Stimulated activated CD4-positive, alpha-beta T cell treated with anti-CD3 and anti-CD28 coated beads, Interleukin-2, amount 100 ng/mL, for 48 hours (primary cell): ENCODE measurements at places on chromosomes 2 and 18.
A peak's percentile ranks its signal among the peaks of the same experiment; 100 is the strongest.

GRCh38 chr2:201007584-201007998, 44.1 kb upstream of the ORC2 start:
- DNase-seq: no peak

DNA sequence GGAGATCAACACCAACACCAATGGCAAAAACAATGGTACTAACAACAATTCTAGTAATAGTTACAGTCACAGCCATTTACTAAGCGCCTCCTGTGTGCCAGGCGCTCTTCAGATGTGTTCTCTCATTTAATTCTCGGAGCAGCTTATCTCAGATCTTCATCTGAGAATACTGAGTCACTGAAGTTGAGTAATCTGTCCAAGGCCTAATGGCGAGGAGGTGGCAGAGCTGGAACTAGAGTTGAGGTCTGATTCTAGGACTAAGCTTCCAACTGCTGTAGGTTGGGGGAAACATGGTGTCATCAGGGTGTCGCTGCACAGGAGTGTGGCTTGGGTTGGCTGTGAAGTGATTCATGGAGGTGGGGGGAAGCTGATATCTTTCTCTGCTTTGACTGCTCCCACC, 156.1 kb downstream of the DYSF start:
- no peak for DNase-seq

- peak; percentile 65 for DNase-seq
Measured at GRCh38 chr18:79394534-79395307, 1.0 kb upstream of the NFATC1 start.

GRCh38 chr2:161063157-161063945, 96.9 kb upstream of the TANK start:
- DNase-seq: peak; percentile 66

DNA sequence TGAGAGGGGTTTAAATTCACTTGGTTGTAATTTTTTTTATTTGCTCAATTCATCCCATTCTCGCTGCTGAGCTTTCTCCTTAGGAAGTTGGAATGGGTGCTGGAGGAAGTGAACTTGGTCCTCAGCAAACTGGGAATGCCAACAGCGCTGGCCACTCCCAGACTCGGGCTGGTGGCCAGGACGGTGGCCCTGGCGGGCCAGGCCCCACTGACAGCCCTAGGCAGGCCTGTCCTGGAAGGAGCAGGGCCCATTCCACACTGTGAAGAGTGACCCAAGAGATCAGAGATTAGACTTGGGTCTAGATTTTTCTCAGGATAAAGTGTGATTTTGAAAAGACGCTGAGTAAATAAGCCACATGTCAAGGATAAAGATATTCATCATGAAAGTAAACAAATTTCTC, 132.7 kb downstream of the HDAC4 start:
- no peak for DNase-seq

DNA sequence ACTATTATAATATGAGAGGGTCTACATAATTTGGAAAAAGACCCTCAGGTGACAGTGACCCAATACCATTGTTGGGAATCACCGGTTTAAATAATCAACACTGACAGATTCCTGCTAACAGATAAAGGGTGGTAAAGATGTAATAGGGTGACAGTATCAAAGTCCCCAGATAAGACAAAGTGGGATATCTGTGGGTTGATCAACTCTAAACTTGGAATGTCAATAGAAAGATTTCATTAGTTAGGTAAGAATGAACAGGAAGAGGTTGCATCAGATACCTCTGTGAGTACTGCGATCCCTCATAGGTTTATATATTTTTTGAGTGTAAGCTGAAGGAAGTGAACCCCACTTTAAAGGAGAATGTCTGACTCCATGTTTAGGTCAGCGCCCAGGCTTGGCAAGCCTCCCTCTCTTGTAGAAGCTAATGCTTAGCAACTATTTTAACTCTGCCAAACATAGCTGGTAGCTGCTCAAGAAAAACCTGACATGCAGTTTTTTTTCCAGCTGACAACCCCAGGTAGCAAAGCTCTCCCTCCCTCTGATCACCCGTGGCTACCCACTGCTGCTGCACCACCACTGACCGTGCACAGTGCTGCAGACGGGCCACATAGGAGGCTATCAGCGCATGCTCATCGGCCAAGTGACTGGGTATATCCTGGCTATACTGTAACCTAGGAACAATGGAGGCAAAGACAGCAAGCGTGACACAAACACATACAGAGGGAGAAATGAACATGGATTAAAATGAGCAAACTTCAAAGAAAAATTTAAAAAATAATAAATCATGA, 113.3 kb upstream of the DNMT3A start:
- DNase-seq: no peak

GRCh38 chr2:227390468-227391256, 2.9 kb upstream of the SCYGR1 start:
- no peak for DNase-seq

DNA sequence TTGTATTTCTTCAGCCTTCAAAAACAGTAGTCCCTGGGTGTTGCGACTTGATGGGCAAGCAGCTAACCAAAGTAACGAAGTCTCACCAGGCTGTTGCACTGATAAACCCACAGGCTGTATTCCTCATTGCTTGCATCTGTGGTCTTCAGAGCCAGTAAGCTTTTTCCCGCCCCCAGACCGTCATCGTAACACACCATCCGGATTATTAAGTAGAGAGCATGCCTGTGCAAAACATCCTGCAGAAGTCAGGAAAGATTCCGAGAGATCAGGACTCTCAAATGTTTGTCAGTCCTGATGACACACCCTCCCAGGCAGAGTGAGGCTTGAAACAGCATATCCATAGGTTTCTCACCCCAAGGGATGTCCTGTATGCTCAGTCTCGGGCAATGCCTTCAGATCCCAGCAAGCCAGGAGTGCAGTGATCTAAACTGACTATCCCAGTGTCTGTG, 15.9 kb downstream of the ITGB1BP1 start:
- no peak for DNase-seq

GRCh38 chr2:118854507-118855345, 7.3 kb upstream of the EN1 start:
- DNase-seq: no peak

DNA sequence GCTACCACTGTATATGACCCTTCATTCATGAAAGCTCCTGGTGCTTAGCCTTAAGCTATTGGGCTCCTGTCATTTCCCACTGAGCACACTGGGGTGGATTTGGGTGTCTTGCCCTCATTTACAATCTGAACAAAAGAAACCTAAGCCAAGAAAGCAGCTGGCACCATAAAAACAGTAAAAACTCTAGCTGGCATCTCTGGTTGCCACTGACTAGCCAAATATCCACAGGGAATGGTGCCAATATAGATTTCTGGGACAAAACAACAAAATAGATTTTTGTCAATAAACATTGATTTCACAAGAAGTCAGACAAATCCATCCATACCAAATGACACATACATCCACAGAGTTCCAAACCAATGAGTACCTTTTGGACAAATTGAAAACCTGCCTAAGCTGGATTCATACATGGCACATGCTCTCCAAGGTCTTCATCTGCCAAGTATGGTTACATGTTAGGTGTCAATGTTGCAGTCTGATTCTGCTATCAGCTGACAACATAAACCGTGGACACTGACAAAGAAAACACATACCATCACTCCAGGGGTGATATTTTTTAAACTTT, 1081.5 kb upstream of the ZEB2 start:
- no peak for DNase-seq

DNA sequence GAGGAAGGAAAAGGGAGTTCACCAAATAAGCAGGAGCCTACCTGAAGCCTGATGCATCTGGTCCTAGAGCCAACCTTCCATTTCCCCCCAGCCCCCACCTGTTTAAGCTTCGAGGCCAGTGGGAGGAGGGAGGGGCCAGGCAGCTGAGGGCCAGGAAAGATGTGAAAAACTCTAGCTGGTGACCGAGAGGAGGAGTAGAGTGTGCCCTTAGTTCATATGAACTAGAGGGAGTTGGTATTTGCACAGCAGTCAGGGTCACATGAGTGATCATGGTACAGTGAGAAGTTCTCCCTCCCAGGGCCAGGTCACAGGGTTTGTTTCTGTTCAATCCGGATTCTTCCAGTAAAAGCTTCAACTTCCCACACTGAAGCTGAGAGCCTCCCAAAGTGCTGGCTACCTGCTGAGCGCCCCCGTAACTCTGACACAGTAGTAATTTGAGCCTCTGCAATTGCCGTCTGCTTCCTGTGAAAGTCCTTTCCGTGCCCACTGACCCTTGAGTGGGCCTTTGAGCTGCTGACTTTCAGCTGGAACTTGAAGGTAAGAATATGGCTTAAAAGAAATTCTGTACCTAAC, at the start of gene SULT1C2:
TSS of gene SULT1C2 (plus strand) at position 362 of the 573 bp plus-strand sequence. CDS start 4,773 bp downstream, outside the sequence.
- DNase-seq: no peak

- DNase-seq: no peak
Measured at GRCh38 chr2:86617738-86618137, 5.9 kb downstream of the RNF103 start.

DNA sequence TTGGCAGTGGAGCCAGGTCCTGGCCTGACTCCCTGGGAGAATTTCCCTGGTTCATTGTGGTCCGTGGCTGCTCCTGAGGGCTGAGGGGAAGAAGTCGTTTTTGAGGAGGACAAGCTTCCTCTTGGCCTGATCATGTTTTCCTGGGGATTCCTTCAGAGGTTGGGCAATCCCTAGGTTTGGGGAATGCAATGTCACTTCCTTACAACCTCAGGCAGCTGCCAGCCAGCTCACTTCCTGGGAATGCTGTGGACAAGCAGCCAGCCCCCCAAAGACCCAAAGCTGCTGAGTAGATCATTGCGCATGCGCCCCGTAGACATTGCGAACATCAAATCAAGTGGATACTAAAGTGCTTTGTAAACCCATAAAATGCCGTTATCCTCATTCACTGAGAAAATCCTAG, 7.7 kb upstream of the DNMT3A start:
- no peak for DNase-seq

DNA sequence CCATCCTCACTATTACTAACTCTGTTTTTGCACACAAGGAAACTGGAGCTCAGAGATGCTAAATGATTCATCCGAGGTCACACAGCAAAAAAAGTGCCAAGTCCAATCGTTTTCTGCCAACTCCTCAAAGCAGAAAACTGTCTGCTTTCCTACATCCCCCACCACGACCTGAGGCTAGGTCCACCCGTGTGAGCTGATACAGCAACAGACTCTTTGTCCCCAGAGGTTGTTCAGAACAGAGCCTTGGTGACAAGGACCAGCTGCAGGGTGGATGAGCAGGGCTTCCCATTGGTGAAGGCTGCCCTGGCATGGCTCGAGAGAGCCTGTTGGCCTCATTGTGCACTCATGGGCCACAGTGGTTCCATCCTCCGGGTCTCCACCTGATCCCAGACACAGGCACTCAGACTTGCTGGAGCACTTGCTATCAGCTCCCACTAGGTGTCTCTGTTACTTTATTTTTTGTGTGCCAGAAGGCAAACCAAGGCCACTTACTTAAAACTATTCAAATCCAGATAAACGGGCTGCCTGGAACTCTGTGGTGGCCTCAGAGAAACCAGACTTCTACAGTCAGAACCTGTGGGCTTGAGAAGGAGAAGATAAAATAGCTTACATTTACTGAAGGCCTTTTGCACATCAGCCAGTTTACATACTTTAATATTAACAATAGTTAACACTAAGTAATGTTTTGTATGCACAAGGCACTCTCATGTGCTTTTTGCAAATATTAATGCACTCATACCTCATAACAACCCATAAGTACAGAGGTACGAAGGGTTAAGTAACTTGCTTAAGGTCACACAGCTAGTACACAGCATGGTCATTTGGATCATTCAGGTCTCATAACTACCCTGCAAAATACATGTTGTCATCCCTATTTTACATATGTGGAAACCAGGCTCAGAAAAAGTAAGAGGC, 62.9 kb upstream of the CTIF start:
- DNase-seq: no peak

- no peak for DNase-seq
Measured at GRCh38 chr18:62318228-62319180, 6.6 kb upstream of the TNFRSF11A start.

- DNase-seq: no peak
Measured at GRCh38 chr2:171139860-171140259, 20.8 kb downstream of the TLK1 start.

DNA sequence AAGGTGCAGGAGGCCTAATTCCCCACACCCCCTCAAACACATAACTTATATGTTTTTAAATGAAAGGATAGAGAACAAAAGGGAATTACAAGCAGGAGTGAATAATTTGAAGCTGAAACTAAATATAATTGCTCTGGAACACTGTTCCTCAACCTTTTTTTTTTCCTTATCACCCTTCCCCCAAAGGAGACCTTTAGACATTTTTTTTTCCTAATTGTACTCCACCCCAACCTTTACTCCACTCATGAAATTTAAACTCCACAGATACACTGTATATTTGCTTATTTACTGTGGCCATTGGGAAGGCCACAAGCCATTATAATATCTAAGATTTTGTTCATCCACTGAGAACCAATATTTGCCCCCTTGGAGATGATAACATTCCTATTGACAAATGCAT, 45.4 kb upstream of the PELI1 start:
- no peak for DNase-seq

GRCh38 chr2:39008665-39009064, 112.2 kb downstream of the SOS1 start:
- DNase-seq: no peak

- no peak for DNase-seq
Measured at GRCh38 chr18:64073971-64074370, 74.9 kb downstream of the LINC00305 start.

- DNase-seq: no peak
Measured at GRCh38 chr18:54690198-54690597, 99.2 kb downstream of the DYNAP start.

GRCh38 chr2:231640241-231640640, 47.6 kb downstream of the TEX44 start:
- no peak for DNase-seq

- no peak for DNase-seq
Measured at GRCh38 chr18:3885209-3885792, 435.3 kb downstream of the TGIF1 start.

GRCh38 chr2:39069890-39070465, 50.9 kb downstream of the SOS1 start:
- DNase-seq: no peak

GRCh38 chr2:10579876-10580514, 109.8 kb downstream of the NOL10 start:
- no peak for DNase-seq

DNA sequence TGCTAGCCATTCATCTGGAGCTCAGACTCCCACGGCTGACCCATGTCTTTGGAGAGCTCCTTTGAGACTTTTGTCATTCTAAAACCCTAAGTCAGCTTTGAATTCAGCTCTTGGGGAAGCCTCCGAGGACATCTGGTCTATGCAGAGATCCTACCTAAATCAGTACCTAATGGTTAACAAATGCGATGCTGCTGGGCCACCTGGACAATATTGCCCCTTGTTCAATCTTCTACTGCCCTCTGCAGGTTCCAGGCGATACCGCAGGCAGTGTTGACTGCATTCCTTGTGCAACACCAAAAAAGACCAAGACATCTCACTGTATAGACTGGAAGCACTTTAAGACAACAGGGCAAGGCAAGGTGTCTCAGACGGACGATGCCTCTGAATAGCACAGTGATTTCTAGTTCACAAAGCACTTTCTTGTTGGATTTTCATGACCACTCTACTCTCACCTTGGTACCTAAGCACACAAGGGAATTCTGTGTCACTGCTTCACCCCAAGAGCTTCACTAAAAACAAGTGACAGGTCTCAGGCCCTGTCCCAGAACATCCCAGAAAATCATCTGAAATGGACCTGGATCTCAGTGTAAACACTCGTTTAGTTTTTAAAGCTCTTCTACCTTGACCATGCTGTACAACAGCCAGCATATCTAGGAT, 80.9 kb downstream of the XDH start:
- peak; percentile 74 for DNase-seq

GRCh38 chr18:54812885-54813284, 15.4 kb upstream of the RAB27B start:
- DNase-seq: no peak

- no peak for DNase-seq
Measured at GRCh38 chr18:24188120-24188519, 49.3 kb downstream of the CABYR start.

- no peak for DNase-seq
Measured at GRCh38 chr18:49164738-49165137, 214.0 kb upstream of the SMAD7 start.

GRCh38 chr2:218904176-218904575, 23.5 kb downstream of the WNT10A start:
- DNase-seq: no peak
